Gastroesophageal sphincter (tissue), 4 donors: ENCODE measurements at places on chromosomes 5 and 9.

DNA sequence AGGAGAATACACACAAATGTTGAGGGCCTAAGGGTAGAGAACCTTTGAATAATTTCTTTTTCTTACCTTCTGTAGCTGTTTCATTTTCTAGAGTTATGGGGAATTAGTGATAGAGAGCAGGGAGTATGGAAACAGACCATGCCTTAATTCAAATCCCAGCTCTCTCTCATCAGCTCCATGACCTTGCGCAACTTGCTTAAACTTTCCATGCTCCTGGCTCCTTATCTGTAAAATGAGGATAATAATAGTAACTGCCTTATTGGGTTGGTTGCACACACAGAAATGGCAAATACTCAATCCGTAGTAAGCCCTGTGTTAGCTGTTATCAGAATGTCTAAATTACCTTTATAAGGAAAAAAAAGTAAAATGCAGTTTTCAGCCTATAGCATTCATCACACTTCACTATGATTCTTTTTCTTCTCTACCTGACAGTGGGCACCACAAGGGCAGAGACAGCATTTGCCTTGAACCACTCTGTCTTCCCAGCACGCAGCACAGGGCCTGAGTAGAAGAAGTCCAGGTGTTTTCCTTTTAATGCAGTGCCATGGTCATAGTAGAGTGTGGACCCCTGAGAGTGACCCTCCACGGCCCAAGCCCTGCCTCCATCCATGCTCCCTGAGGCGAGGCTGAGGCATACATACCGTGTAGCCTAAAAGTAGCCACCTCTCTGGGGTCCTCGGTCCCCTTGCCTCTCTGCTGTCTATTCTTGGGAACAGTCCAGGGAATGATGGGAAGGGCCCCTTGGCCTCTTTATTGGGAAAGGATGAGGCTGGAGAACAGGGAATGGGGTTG is 17.4 kb downstream of the C5orf15 start:
- no peak for ATAC-seq

DNA sequence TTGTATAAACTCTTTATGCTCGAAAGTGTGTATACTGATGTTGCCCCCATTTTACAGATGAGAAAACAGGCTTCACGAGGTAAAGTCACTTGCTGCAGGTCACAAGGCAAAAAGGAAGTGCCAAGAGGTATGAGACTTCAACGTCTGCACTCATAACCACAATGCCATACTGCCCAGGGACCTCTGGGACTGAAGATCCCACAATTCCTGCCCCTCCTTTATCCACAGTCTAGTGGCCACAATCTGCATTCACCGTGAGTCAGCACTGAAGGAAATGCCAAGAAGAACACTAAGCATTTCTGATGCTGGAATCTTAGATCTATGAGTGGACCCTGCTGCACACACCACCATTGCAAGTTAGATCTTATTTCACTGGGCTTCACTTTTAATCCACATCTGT is 37.3 kb downstream of the MED27 start:
- no peak for ATAC-seq

DNA sequence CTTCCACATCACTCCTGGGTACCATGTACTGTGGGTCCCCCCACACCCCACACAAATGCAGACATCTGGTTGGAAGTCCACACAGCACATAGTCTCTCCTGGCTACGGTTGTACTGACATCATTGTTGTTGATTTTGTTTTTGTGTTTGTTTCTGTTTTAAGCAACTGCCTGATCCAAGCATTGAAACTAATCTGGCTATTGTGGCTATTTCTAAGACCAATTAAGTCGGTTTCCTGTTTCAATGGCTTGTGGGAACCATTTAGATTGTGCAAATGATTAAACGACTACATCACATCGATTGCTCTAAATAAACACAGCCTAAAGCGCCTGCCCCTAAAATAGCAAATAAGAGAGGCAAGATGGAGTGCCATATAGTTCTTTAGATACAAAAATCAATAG is 226.8 kb upstream of the IRX4 start:
- no peak for ATAC-seq

DNA sequence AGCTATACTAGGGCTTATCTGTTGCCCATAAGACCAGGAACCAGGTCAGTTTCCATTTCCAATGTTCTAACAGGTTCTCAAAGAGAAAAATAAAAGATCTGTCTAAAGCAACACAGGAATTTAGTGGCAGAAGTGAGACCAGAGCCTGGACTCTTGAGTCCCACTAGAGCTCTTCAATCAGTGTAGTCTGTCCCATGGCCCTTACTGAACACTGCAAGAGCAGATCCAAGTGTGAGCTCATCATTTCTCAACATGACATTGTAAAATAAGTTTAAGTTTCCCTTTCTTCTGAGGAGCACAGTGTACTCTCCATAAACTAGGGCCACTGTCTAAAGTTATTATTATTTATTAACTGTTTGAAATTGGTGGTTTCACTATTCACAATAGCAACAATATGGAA is 8.6 kb upstream of the PAPPA start:
- ATAC-seq = no peak

- peak; percentile 10 for ATAC-seq
Observed at GRCh38 chr5:115626445-115626823, 598 bp upstream of the TMED7 start.

- ATAC-seq = no peak
Observed at GRCh38 chr5:132665574-132666080, 7.7 kb downstream of the IL13 start.

DNA sequence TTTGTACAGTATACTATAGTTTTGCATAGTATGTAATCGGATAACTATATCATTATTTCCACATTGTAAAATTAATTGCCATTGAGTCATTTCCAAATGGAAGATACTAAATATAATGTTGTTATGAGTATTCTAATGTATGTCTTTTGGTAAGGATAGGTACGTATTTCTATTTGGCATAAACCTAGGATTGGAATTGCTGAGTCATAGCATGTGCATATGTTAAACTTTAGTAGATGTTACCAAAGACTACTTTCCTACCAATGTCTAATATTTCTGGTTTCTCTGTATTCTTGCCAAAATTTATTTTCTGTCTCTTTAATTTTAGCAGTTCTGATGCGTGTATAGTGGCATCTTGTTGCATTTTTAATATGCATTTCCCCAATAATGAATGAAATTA is 825.1 kb upstream of the ARRDC3 start:
- no peak for ATAC-seq

GRCh38 chr5:126855266-126855665 is 78.3 kb downstream of the LMNB1 start:
- ATAC-seq = no peak

DNA sequence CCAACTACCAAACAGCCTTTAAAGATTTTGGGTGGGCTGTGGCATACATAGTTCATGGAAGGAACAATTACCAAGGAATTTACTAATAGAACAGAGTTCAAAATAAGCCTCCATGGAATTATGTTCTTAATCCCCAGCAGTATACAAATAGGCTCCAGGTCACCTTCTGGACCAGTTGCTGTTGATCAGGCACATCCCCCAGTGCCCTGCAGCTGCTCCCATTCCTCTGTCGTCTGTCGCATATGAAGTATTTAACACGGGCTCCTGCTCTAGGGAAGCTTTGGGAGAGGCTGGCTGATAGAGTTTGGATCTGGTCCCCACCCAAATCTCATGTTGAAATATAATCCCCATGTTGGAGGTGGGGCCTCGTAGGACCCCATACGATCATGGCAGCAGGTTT is 17.8 kb downstream of the SHC3 start:
- ATAC-seq = no peak

- no peak for ATAC-seq
Observed at GRCh38 chr5:180810959-180811622, 8.5 kb upstream of the MGAT1 start.

DNA sequence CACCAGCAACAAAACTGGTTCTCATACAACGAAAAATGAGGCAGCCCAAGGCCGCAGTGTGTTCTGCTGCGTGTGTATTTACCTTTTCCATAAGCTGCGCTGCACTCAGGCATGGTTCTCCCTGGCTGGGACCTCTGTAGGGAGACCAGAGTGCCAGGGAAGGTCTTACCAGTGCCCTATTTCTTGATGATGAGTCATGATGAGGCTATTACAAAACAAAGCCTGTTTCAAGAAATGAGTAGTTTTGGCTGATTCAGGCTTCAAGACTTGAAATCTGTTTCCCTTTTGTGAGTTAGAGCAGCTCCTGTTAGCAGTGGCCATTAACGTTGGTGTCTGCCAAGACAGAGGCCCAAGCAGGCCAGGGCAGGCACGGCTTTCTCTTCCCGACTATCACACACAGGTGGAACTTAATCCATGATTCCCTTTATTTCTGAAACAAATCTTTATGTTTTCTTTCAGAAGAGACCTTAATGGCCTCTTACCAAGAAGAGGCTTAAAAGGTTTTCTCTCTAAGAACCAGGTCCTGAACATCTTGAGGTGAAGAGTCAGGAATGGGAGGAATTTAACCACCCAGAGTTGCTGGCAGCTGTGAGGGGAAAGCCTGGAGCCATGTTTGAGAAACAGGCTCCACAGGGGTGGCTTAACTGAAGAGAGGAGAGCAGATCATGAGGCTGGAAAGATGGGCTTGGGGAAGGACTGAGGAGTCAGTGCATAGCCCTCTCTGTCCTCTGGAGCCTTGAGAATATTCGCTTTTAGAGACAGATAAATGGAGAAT is 41.4 kb upstream of the TIFAB start:
- ATAC-seq = peak; percentile 55

- ATAC-seq = no peak
Observed at GRCh38 chr9:69004836-69005235, 9.1 kb downstream of the PRKACG start.

DNA sequence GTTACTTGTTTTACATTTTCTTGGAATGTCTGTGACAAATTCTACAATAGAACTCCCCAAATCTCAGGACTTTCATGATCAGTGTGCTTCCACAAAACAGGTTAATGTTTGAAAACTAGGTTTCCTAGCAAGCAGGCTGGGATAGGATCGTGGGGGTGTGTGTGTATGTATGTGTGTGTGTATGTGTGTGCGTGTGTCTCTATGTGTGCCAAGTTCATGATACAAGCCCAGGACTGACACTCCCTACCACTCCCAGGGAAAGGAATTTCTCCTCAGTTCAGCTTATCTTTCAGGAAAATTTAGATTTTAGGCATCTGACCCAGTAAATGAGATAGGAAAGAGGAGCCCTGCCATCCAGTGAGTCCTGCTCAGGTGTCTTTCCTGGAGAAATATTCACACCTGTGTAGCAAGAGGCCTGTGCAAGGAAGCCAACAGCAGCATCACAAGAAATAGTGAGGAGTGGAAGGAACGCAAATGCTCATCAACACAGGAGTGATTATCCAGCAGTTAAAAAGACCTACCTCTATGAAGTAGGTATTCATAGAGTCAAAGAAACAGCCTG is 13.8 kb upstream of the ABLIM3 start:
- no peak for ATAC-seq

GRCh38 chr5:80193401-80193800 is 62.4 kb downstream of the SERINC5 start:
- no peak for ATAC-seq

DNA sequence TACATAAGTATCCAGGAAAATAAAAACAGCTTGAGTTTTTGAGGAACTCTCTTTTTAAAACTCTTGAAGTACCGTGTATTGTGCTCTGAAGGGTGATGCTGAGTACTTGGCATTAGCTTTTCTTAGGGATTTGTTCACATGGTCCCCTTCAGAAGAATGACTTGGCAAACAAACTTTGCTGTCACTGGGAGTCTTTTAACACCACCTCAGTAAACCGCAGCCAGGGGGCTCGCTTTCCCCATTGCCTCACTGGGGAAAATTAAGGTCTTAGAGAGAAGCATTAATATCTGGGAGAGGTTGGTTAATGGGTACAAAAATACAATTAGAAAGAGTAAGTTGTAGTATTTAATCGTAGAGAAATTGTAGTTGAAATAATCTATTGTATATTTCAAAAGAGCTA is 105.9 kb upstream of the DAP start:
- no peak for ATAC-seq

- peak; percentile 72 for ATAC-seq
Observed at GRCh38 chr5:96113170-96113939, 151.7 kb upstream of the ELL2 start.

- ATAC-seq = no peak
Observed at GRCh38 chr5:59537961-59538749, 355.4 kb downstream of the PDE4D start.

GRCh38 chr5:150851039-150851438 is 4.7 kb downstream of the IRGM start:
- ATAC-seq = no peak

GRCh38 chr5:148913985-148914431 is 87.6 kb downstream of the ADRB2 start:
- no peak for ATAC-seq

- ATAC-seq = peak; percentile 41
Observed at GRCh38 chr9:83238871-83239640, 176.1 kb upstream of the RASEF start.

DNA sequence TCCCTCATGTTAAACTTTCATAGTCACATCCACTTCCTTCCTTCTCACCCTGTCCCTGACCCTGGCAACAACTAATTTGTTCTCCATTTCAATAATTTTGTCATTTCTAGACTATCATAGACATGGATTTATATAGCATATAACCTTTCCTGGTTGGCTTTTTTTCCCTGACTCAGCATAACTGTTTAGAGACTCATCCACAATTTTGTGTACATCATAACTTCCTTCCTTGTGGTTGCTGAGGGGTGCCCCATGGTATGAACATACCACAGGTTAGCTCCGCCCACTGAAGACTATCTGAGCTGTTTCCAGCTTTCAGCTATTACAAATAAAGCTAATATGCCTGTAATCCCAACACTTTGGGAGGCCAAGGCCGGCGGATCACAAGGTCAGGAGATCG is 137.3 kb downstream of the PHF2 start:
- ATAC-seq = no peak

DNA sequence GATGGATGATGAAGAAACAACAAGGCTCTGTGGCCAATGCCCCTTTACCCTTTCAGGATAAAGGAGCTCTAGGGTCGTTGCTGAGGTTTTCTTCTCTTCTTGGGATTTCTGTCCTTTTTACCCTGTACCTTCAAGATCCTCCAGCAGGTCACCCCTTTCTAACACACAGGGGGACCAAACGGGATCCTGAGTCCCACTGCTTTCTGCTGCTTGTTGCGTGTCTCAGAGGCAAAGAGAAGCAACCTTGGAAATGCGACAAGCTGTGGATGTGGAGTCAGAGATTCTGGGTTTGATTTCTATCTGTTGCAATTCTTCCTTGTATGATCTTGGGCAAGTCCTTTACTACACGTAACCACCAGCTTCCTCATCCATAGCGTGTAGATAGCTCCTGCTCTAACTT is 20.5 kb downstream of the GLRA1 start:
- ATAC-seq = no peak

DNA sequence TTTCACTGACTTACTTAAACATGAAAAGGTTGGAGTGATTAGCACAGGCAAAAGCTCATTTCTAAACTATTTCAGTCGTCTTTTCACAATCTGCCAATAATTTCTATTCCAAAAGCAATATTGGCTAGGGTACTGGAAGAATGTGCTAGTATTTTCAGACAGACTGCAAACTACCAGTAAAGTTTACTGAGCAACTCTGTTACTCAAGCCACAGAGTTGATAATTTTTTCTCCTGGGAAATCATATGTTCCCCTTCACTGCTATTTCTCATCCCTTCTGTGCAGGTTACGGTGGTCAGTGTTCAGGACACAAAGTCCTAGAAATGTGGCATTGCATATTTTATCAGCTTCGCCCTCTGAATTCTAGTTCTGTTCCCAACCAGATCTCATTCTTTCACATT is 343.3 kb upstream of the TNC start:
- peak; percentile 19 for ATAC-seq
